ENCODE measurements at places on chromosomes 3 and 15.
A peak's percentile ranks its signal among the peaks of the same experiment; 100 is the strongest.

DNA sequence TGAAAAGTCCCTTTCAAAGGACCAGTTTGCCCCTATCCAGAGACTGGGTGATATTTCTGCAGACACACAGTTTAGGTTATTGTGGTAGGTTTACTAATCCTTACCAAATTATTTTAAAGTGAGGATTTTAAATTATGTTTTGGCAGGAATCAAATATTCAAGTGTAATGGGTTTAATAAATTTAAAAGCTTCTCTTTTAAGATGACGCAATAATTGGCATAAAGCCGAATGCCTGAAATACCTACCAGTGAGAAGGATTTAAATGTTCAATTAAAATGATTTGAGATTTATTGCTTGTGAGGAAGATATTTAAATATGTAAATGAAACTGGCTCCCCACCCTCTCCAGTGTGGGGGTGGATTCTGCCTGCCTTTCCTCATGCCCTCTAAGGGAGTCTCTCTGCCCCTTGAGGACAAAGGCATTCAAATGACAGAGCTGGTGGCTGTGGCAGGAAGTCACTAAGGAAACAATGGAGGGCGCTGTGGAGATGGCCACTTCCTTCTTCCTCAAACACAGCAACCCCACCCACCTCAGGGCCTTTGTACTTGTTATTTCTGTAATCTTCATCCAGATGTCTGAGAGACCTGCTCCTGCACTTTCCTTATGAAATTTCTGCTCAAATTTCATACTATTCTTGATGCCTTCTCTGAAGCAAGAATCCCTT, 131.7 kb downstream of the TNIK start:
- DNase-seq: no peak

DNA sequence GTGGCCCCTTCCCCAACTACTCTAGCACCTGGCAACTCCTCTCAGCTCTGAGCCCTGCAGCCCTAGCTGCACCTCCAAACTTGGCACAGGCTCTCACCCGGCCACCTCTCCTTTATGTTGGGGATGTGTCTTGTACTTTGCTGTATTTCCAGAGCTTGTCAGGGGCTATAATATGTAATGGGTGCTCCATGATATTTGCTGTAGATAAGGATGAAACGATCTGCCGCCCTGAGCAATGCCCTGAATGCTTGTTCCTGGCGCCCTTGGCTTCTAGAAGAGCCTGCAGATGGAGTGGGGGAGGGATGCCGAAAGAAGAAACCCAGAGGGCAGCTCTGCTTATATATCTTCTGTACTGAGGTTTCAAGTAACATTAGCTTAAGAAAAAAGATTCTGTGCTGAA, 35.9 kb upstream of the ZBTB38 start:
- no peak for DNase-seq

GRCh38 chr15:58467121-58467721, 35.4 kb downstream of the LIPC start:
- no peak for DNase-seq

GRCh38 chr15:42619656-42620371, 44.4 kb downstream of the STARD9 start:
- no peak for DNase-seq

- DNase-seq: no peak
Measured at GRCh38 chr3:56833022-56833421, 31.3 kb upstream of the ARHGEF3 start.

DNA sequence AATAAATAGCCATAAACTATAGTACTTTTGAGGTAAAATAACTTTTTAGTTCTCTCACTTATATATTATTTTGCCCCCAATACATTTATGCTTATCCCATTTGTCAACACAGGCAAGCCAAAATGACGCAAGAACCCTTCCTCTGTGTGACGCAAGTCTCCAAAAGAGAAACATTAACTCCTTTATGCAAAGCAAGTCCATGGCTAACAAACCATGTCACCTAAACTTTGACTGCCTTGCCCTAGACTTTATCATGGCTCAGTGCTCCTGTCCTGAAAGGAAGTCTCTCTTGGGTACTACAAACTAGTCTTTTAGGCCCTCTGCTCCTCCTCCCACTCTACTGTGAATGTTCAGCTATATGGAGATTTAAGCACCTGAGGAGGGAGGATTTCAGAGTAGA, 230.5 kb downstream of the UNC13C start:
- no peak for DNase-seq

- no peak for DNase-seq
Measured at GRCh38 chr3:97291901-97292300, 472.7 kb upstream of the ARL6 start.

GRCh38 chr3:198092276-198092675, 132.3 kb downstream of the LMLN start:
- DNase-seq: no peak

DNA sequence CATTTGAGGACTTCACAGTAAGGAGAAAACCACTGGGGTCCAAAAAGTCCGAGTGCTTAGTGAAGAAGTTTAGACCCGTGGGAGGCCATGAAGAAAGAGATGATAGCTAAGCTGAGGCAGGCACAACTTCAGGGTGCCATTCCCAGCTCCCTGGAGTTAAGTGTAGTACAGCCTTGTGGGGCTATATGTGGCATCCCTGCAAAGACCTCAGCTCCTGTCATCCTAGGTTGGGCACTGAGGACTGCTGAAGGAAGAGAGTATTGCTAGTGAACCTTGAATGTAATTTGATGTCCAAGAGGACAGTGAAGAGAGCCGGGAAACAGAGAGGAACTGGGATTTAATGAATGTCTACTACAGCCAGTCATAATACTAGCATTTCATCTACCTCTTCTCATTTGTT, 162.1 kb downstream of the AKAP13 start:
- no peak for DNase-seq

DNA sequence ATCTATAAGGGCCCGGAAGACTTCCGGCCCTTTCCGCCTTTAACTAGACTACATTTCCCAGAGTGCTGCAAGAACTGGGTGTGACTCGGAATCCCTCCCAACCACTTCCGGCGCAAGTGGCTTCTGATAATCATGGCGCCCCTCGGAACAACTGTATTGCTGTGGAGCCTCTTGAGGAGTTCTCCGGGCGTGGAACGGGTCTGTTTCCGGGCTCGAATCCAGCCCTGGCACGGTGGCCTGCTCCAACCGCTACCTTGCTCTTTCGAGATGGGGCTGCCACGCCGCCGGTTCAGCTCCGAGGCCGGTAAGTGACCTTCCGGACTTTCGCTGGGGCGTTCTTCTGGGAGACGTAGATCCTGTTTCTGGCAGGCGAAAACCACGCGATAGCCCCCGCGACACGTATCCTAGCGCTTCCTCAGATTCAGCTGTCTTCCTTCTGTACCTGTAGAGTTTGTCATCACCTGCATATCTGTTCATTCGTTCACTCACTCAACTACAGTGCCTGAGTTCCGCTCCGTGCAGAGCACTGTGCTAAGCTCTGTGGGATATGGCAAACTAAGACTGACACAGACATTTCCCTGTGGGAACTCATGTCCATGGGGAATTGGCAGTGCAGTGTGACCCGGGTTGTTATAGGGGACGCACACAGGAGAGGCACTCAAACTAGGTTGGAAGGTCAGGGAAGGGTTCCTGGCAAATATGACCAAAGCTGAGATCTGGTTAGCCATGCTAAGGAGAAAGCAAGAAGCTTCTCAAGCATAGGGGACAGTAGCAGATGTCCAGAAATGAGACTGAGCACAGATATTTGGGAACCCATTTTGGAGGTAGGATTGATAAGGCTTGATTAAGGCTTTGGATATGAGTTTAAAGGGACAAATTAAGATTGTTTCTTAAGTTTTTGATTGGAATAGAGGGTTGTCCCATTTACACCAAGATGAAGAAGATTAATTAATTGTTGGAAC, at the start of gene MRPS22:
Gene MRPS22 (plus strand): TSS at position 126 of the 962 bp plus-strand sequence. CDS start 7 bp downstream, at position 133.
- DNase-seq: peak; percentile 91

DNA sequence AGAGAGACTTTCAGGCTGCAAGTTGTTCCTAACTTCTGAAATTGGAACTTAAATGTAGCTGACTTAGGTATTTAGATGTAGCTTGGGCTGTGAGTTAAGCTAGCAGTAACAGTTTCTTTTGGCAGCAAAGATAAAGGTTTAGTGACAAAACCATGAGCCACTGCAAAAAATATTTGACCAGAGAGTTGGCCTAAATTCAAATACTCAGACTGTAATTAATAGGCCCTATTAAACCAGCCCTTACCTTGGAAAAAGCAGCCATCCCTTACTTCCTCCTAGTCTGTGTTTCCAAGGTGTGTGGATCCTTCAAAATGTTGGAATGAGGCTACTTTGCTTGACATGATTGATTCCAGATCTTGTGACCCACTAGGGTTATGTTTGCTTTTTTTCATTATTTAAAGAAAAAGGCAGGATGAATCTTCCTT, 8.2 kb downstream of the TPM1 start:
- DNase-seq: no peak

DNA sequence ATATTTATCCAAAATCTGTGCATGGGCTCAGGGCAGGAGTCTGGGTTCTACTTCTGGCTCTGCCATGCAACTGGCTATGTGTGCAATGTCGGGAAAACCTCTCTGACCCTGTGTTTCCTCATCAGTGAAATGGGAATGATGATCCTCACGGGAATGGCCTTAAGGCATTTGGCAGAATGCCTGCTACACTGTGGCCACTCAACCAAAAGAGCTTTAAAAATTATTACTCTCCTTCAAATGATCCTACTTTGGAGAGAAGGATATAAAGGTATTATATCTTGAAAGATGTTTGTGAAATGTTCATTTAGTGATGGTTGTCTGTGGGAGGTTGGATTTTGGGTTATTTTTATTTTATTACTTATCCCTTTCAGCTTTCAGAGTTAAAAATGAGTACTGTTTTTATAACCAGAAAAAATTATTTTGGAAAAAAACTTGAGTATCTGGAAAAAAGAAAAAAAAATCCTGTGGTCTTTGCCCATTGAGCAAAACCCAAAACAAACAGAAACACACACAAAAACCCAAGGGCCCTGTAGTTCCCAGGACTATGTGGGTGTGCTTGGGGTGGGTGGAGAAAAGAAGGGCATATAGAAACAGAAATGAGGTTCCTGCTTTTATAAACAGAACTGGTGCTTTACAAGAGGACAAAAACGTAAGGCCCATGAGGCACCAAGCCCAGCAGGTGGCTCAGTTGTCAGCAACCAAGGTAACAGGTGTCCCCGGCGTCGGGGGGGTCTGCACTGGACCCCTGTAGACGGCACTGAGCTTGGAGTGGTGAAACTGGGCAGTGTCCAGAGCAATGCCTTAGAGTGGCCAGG, 22.0 kb downstream of the RGMA start:
- no peak for DNase-seq

DNA sequence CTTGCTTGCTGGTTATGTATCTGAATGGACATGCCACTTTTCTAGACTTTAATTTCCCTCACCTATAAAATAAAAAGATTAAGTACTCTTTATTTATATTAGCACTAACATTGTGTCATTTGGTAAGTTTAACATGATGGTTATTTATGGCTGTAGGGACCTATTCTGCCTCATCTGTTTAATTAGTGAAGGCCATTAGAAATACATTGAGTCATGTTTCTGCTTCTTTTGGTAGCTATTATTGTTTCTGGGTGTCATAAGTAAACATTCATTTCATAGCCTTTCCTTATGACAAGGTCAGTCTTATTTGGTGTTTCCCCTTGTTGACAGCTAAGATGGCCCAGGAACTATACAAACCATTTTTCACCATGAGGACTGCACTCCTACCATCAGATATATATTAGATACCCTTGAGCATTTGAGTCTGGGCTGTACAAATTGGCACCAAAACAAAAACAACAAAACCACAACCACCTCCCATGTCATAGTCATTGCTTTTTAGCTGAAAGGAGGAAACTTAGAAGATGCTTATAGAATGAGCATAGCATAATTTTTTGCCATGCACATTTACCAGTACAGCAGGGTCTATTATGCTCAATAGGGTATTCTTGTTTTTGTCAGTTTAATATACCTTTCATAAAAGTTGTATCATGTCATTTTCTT, 39.3 kb downstream of the SRP14 start:
- no peak for DNase-seq

GRCh38 chr3:72721683-72722381, 126.4 kb downstream of the SHQ1 start:
- DNase-seq: no peak

- no peak for DNase-seq
Measured at GRCh38 chr15:59894835-59895234, 109.3 kb upstream of the FOXB1 start.

DNA sequence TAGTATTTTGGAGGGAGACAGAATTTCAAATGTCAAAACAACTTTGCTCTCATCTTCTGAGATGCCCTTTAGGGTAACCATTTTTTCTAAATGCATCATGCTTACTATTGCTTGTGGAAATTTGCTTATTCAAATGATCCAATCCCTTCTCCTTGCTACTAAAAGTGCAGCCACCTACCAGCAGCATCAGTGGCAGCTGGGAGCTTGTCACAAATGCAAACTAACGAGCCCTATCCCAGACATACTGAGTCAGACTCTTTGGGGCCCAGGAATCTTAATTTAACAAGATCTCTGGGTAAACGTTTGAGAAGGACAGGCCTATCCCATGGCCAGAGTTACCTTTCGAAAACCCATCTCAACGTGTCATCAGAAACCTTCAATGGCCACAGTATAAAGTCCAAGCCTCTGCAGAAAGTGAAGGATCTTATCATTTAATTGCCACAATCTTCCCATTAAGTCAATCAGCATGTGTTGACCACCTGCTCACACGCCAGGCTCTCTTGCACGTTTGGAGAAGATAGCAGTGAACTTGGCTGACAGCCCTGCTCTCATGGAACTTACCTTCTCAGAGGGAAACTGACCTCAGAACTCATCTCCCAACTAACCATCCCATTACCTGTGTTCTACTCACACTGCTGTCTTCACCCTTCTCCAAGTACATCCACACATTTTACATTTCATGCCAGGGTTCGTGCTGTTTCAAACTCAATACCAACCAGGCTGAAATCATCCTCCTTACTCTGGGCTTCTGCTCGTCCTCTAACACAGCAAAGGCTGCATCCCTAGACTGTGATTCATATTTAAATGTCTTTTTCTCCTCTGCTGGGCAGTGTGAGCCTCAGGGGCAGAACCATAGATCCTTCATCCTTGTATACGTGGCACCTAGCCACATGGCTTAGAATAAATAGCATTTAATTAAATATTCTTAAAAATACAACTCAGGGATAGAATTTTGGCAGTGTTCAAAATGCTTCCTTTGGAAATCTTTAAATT, 24.8 kb upstream of the VGLL4 start:
- no peak for DNase-seq

DNA sequence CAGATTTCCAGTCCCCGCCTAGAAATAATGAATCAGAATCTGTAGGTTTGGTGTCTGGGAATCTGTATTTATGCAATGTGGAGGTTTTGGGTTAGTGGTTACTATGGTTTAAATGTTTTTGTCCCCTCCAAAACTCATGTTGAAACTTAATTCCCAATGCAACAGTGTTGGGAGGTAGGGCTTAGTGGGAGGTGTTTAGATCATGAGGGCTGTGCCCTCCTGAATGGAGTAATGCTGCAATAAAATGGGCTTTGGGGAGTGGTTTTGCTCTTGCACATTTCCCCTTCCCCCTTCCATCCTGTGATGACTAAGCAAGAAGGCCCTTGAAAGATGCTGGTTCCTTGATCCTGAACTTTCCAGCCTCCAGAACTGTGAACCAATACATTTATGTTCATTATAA, 9.2 kb upstream of the RFC4 start:
- DNase-seq: no peak

- DNase-seq: peak; percentile 66
Measured at GRCh38 chr3:17412950-17413530, 329.4 kb downstream of the TBC1D5 start.

- DNase-seq: no peak
Measured at GRCh38 chr3:71944482-71945065, 159.6 kb upstream of the PROK2 start.
